ENCODE measurements at places on chromosomes 5 and 9.

DNA sequence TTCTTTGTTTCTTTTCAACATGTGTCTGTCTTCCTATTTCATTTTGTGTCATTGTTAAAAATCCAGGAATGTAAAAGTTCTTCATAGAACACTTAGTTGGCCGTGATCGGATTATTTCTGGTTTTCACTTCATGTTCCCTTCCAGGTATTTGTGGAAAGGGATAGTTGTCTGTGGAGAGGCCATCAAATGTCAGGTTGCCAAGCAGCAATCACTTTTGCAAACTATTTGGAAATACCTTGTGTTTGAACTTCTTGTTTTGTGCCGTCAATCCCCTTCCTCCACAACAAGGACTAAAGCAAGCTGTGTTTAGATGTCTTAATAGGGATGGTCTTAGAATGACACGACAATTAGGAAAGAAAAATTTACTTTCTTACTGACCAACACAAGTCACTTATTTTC, 116.9 kb upstream of the MPDZ start:
- no peak for DNase-seq

- DNase-seq = no peak
Observed at GRCh38 chr5:14151416-14151815, 8.3 kb downstream of the TRIO start.

DNA sequence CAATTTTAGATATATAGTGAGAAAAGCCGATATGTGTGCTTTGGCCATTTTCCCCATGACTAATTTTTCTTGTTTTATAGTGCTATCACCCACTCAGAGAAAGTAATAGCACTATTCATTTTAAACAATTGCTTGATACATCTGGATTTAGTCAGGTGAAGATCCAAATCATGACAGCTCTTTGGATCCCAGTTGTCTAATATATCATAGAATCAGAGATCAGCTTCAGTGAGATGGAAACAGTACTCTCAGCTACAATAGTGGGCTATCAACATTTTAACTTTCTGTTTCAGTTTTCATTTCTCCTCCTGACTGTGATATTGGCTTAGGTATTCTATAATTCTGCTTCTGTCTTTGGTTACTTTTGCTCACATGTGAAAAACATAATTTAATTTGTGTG, 38.7 kb downstream of the VCAN start:
- DNase-seq = no peak

GRCh38 chr5:124910354-124911016, 164.0 kb upstream of the ZNF608 start:
- DNase-seq = no peak

DNA sequence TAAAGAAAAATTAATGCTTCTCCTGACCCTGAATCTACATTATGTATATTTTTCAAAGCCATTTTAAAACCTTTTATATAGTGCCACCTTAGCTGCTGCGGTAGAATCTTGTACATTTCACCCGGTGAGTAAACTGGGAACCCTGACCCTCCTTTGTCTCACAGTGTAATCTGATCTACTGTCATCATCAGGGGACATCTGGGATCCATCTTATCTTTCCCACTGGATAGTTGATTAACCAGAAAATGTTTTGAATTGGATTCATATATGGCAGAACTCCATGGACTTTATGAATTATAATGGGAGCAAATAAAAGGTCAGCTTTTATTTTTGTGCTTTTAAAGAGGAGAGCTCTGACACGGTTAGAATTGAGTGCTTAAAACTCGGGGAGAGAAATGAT, 95.0 kb downstream of the ADAMTSL1 start:
- DNase-seq = no peak

DNA sequence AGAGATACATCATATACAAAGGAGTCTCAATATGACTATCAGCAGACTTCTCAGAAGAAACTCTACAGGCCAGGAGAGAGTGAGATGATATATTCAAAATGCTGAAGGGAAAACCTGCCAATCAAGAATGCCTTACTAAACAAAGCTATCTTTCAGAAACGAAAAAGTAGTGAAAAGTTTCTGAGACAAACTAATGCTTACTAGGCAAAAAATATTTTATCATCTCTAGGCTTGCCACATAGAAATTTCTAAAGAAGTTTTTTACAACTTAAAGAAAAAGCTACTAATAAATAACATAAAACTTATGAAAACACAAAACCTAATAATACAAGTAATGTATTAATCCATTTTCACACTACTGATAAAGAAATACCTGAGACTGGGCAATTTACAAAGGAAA, 59.9 kb upstream of the SPEF2 start:
- no peak for DNase-seq

- no peak for DNase-seq
Observed at GRCh38 chr5:110544603-110545002, 181.9 kb downstream of the TMEM232 start.

DNA sequence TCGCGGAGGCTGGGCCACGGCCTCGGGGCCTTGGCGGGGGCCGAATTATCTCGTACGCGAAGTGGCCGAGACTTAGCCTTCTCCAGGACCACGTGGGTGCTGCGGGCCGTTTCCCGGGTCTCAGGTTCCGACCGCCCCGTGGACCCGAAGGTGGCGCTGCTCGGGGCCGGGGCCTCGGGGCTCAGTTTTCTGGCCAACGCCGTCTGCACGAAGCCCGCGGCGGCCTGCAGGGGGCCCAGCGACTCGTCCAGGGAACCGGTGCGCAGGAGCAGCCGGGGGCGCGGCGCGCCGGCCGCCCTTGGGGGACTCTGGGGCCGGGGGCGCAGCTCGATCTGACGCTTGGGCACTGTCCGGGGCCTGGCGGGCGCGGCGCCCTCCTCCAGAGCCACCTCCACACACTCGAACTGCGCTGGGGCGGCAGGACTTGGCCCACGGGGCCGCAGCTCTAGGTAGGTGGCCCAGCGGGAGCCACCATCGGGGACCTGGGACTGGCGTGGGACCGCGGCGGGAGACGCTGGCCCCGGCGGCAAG, 716 bp downstream of the PROB1 start:
- DNase-seq = no peak

DNA sequence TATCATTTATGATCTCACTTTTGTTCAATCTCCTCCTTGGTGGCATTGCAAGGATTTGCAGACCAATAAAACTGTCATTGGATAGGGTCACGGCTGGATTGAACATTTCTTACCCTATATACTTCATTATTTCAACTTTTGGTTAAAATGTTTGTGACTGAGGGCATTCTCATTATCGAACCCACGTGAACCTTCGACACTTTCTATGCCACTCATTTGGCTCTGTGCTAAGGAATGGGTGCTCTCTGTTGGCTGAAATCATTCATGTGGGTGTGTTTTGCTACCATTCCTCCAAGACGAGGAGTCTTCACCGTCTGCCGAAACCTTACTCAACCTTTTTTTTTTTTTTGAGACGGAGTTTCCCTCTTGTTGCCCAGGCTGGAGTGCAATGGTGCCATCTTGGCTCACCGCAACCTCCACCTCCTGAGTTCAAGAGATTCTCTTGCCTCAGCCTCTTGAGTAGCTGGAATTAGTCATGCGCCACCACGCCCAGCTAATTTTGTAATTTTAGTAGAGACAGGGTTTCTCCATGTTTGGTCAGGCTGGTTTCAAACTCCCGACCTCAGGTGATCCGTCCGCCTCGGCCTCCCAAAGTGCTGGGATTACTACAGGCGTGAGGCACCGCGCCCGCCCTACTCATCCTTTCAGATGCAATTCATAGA, 62.5 kb downstream of the CSNK1A1 start:
- no peak for DNase-seq

- no peak for DNase-seq
Observed at GRCh38 chr5:167217097-167217743, 1074.2 kb upstream of the WWC1 start.

DNA sequence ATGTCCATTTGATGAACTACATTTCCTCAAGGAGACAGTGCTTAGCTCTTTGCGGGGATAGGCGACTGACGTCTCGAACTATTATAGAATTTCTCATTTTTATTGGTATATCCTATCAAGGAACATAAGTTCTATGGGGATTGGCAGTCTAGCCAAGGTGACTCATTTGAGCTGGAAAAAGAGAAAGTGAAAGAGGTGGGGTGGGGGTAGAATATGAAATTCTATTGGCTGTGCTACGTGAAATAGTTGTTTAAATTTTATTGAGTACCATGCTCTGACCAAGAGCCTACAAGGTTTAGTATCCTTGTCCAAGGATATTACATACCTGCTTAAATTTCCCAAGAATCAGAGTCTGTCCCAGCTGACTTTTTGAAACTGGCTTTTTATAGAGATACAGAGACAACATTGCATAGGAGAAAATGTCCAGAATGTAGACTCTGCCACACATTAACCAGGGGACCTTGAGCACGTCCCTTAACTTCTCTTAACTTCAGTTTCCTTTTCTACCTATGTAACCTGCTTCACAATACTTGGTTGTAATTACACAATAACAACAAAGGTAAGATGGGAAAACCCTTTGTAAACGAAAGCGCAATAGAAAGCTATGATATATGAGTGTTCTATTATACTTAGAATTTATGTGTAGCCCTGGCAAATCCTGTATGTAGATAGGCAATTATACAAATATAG, 226.4 kb upstream of the WWC1 start:
- DNase-seq = no peak

GRCh38 chr5:179054036-179054785, 6.0 kb upstream of the ZNF354C start:
- DNase-seq = no peak

DNA sequence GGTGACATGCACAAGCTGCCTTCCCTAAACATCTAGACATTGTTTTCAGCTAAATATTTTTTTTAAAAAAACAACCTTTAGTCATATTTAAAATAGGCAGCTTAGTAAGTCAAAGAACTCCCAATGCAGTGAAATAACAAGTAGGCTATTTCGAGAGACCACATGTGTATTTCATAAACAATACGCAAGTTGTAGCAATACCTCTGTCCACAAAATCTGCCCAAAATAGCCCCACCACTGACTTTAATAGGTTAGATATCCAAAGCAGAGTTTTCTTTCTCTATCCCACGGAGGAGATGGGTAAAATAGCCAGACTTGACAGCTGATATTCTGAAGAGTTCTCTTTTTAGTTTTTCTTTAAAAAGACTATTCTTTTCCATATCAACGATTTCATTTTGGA, 1.2 kb downstream of the SLC24A2 start:
- DNase-seq = no peak

GRCh38 chr5:137622850-137623249, 113.0 kb downstream of the KLHL3 start:
- no peak for DNase-seq

- no peak for DNase-seq
Observed at GRCh38 chr9:21583628-21584377, 101.7 kb upstream of the IFNE start.

GRCh38 chr9:132040246-132040645, 39.4 kb downstream of the MED27 start:
- DNase-seq = no peak

- DNase-seq = no peak
Observed at GRCh38 chr5:180353980-180354452, 880 bp upstream of the GFPT2 start.

DNA sequence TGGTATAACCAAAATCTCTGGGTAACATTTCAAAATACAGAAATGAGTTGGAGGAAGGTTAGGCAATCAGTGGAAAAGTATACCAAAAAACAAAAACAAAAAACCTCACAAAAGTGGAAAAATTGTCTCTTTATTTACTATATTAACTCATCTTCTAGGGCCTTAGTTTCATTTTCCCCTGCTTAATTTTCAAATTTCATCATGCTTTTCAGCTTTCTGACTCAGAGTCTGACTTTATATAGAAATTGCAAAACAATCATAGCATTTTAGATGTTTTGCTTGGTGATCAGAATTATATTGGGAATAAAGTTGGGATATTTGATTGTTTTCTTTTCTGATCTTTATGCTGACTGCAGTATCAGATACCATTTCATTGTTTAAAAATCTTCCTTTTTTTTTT, 257.0 kb upstream of the PRR16 start:
- DNase-seq = no peak

- DNase-seq = no peak
Observed at GRCh38 chr5:141522301-141522700, 33.4 kb downstream of the PCDHGC5 start.

- DNase-seq = no peak
Observed at GRCh38 chr9:125521462-125522327, 185.3 kb downstream of the MAPKAP1 start.

DNA sequence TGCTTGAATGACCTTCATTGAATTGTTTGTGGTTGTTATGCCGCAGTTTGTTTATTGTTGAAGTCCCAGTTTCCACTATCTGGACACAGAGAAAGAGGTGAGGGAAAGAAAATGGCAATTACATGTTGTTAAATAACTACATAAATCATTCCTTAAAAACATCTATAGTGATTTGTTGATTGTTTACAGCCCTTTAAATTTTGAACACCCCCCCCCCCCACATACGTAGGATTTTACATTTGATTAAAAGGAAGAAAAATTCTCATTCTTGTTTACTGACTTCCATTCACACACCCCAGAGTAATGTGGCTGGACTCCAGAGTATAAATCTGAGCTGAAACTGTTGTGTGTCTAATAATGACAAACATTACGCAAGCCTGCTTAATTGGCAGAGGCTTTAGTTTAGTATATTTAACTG, 87.1 kb upstream of the FAM174A start:
- no peak for DNase-seq

DNA sequence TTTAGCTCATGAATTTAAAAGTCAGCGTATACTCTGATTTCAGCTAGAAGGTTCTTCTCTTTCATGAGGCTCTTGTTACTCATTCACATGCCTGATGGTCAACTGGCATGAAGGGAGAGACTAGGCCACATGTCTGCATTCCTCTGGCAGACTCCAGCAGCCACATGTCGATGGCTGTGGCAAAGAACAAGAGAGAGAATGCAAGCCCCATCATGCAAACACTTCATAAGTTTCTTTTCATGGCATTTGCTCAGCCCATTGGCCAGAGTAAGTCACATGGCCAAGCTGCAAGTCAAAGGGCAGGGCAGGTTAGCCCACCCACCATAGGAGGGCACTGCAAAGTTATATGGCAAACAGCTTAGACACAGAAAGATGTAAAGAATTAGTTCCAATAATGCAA, 5.4 kb downstream of the KCNV2 start:
- DNase-seq = no peak

- no peak for DNase-seq
Observed at GRCh38 chr5:139543423-139543991, 17.6 kb upstream of the UBE2D2 start.

DNA sequence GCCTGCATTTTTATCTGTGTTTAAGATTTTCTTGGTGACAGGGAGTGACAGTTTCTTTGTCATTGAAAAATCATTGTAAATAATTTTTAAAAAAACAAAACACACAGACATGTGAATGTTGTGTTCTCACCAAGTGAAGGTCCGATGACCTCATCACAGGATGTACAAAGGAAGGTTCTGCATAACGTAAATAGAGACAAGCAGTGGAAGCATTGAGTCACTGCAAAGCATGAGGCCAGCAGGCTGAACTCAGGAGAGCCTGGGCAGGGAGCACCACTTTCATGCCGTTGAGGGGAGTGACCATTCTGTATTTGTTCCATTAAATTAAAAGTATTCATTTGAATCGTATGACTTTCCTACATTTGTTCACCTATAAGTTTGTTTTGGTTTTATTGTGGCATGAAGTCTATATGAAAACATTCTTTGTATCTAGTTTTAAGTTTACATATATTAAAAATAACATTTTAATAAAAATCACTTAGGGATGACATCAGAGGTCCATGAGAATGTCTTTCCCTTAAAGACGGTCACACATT, 70.4 kb upstream of the TLE1 start:
- DNase-seq = no peak

Measured in stimulated activated CD8-positive, alpha-beta memory T cell treated with anti-CD3 and anti-CD28 coated beads, Interleukin-4, amount 100 ng/mL, for 1 hour (primary cell).